Stimulated activated CD8-positive, alpha-beta memory T cell treated with anti-CD3 and anti-CD28 coated beads, Interleukin-15, amount 100 ng/mL, for 1 hour (primary cell): ENCODE measurements at places on chromosomes 2 and 18.

DNA sequence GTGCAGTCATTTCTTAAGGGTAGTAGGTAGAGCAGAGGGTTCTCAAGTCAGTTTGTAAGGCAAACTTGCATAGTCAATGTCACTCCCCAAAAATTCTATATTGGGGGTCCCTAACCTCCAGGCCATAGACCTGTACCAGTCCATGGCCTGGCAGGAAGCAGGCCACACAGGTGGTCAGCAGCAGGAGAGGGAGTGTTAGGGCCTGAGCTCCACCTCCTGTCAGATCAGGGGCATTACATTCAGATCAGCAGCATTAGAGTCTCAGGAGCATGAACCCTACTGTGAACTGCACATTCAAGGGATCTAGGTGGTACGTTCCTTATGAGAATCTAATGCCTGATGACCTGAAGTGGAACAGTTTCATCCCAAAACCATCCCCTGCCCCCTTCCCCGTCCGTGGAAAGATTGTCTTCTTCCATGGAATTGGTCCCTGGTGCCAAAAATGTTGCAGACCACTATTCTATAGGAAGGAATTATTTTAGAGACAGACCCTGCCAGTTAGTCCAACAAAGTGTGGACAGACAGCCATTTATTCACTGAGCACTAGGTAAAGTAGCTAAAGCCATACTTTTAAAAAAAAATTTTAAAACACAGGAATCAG lies 6.7 kb downstream of the COA5 start:
- no peak for DNase-seq

GRCh38 chr18:58937887-58938267 lies 73.2 kb downstream of the ZNF532 start:
- DNase-seq = no peak

- no peak for DNase-seq
Observed at GRCh38 chr2:233796254-233796653, 18.1 kb downstream of the MROH2A start.

DNA sequence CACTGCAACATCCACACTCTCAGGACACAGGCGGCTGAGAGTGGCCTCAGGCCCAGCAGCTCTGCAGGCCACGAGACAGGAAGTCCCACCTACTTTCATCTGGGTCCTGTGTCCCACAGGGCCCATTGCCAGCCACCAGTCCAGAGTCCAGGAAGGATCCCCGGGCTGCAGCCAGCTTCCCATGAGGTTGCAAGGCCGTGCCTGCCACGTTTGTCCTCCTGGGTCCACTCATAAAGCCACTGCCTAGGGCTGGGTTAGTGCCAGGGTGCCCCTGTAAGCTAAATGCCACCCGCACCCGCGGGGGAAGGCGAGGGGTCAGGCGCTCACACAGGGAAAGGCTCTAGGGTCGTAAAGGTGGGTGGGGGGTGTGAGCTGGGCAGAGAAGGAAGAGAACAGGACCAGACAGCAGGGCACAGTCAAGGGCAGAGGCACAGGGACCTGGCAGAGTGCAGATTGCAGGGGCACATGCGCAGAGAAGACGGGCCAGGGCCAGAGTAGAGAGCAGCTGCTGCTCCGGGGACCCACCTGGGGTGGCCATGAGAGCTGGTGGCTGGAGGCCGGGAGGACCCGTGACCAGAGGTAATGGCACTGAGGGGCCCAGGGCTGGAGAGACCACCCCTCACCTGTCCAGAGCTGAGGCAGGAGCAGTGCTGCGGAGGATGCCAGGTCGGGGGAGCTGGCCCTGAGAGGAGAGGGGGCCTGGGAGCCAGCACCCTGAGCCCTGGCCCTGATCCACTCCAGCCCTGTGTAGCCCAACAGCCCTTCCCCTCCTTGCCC lies 8.0 kb downstream of the AGXT start:
- DNase-seq = no peak

GRCh38 chr2:128162266-128162665 lies 71.3 kb downstream of the UGGT1 start:
- no peak for DNase-seq

DNA sequence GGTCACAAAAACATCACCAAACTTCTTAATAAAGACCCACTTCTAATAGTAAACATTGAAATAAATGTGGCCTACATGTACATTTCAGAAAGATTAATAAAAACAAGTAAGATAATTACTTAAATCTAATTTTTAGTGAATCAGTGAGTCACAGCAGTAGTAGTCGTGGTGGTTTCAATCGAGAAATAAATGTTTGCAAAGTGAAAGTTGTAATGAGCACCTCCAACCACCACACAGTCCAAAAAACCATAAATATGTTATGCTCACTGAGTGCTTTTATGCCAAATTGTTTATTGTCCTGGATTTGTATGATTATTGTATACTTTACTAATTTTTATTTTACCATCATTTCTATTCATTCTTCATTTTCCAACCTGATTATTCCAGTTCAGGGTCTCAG lies 61.8 kb upstream of the SPOPL start:
- DNase-seq = no peak

DNA sequence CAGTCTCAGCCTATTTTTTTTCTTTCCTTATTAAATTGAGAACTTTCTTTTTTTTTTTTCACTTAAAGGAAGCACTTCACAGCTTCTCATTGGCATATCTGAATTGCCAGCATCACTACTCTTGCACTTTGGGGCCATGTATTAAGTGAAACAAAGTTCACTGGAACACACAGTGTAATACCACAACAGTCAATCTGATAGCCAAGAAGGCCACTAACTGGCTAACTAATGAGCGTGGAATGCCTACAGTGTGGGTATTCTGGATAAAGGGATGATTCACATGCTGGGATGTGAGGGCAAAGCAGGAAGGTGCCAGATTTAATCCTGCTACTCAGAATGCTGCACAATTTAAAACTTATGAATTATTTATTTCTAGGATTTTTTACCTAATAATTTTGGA lies 11.7 kb upstream of the C18orf63 start:
- no peak for DNase-seq

DNA sequence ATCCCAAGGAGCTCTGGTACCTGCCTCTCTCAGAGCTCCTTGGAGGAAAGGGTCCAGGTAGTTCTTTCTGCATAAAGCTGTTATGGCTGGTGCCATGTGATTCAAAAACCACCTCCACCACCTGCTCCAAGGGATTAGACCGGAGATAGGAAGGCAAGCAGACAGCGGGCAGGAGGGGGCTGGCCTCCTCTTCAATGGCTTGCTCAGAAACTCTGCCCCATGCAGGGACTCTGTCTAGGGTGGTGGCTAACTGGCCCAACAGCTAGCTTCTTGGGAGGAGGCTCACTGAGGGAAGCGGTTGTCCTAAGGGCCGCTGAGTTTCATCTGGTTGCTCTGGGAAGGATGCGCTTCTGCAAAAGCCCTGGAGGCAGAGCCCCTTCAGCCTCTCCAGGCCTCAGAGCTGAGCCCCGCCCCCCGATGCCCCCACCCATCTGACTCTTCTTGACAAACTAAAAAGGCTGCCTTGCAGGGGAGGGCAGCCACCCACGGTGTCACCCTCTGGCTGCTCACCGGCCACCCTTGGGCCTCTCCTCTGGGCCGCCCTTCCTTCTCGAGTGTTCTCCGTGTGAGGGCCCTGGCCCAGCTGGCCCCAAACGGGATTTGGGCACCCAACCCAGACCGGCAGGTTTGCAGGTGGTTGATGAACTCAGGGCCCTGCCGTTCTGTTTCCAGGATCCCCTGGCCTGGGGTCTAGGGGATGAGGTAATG lies 90.2 kb downstream of the MCFD2 start:
- no peak for DNase-seq

DNA sequence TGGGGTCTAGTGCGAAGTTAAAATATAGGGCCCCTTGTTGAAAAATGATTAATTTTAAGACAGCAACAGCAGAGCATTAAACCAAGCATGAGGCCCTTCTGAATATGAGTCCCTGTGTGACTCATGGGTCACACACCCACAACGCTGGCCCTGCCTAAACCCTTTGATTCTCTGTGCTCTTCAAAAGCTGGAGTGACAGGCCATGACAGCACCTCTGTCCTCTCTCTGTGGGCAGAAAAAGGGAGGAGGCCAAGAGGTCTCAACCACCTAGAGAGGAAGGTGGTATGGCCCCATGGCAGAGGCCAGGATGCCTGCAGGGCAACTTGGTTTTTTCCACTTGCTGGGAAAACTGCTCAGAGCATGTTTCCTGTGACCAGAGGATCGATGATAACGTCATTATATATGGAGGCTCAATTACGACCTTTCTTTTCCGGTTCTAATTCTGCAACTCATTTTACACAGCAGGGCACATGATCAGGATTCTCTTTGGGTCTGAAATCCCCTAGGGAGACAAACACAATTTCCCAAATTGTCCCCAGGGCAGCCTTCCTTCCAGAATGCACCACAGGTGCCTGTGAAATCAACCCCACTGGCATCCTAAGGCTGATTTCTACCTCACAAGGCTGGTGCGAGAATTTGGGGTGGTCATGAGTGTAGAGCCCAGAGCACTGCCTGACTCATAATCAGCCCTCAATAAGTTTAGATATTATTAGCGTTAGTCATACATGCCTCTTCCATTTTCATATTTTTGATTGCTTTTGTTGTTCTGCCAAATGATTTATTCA lies 102.0 kb upstream of the PPP1CB start:
- DNase-seq = no peak

GRCh38 chr2:203683421-203683820 lies 23.0 kb upstream of the CD28 start:
- no peak for DNase-seq

GRCh38 chr2:233977296-233977837 lies 60.2 kb downstream of the TRPM8 start:
- no peak for DNase-seq

- DNase-seq = no peak
Observed at GRCh38 chr2:7745369-7745768, 828.2 kb downstream of the RNF144A start.

GRCh38 chr2:12493031-12493513 lies 223.7 kb upstream of the TRIB2 start:
- no peak for DNase-seq

DNA sequence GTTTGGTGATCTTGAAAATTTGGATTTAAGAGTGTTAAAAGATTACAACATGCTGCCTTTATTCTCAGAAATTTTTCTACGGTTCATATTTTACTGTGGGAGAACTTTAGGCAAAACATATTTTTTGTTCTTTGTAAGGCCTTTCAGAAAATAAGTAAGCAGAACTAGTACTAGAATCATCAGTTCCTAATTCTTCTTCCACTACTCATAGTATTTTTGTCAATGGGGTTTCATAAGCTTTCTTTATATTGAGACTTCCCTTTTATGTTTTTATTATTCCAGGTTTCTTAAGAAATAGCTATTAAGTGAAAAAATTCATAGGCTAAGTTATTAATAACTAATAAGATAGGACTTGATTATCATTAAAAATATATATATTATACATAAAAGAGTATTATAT lies 12.4 kb downstream of the UGGT1 start:
- no peak for DNase-seq

DNA sequence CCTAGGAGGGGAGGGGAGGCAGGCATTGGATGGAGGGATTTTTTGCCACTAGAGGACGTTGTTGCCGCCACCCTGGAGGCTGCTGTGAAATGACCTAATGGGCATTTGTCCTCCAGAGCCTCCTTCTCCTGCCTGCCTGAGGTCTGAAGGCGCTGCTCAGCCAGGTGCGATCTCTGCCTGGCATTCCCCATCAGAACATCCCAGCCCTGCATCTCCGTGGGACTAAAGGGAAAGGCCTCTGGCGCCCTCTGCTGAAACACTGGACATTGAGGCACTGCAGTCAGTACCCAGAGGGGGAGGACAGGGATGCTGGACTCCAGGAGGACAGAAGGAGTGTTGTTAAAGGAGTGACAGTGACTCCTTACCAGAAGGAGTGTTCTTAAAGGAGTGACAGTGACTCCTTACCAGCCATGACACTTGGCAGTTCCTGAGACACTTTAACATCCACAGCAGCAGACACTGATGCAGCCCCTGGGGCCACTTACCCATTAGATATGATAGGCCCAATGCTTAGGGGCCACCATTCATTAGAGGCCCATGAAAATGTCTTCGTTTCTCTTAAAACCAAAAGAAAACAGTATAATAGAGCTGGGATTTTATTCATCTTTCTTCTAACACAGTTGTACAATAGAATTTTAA lies 17.0 kb downstream of the THNSL2 start:
- DNase-seq = no peak

- no peak for DNase-seq
Observed at GRCh38 chr2:4561196-4561595, 857.8 kb downstream of the DCDC2C start.

DNA sequence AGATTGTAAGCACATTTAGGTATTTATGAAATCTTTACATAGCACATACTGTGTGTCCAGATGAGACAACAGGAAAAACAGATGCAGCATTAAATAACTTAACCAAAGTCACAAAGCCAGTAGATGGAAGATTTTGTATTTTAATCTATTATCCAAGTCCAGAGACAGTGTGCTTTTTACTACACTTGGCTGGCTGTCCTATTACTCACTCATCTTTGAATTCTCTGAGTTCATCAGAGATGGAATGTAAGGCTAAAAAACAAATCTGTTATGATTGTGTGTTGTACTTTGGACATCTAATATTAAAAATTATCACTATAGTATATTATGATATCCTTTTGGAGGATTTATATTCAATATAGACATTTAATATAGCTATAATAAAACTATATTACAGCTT lies 1189.4 kb downstream of the DSC3 start:
- no peak for DNase-seq

GRCh38 chr2:69603146-69603743 lies 40.3 kb downstream of the AAK1 start:
- no peak for DNase-seq

- no peak for DNase-seq
Observed at GRCh38 chr2:66748939-66749338, 314.0 kb downstream of the MEIS1 start.

DNA sequence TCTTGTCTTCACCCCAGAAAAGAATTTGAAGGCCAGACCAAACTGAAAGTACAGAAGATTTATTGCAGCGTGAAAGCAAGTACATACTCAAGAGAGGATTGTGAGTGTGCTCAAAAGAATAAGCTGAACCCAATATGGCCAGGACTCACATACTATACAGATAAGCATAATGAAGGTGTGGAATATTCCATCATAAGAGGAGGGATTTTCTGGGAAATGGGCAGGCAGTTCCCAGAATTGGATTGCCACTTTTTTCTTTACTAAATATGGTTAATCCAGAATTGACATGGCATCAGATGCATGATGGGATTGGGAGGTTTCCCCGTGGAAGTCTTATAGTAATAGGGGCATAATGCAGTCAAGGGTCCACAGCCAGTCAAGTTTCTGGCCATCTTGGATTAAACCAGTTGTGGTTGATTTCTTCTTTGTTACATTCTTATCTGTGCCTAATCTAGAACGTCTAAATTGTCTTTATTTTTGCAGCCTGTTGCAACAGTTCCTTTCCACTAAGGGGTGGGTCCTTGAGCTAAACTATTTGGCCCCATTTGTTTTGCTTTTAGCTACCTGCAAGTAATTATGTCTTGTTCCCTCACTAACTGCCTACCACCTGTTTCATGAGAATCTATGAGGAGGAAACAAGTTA lies 9.0 kb downstream of the SP140L start:
- no peak for DNase-seq
